Astrocyte of the spinal cord (primary cell): ENCODE measurements at places on chromosomes 11 and 22.

- no peak for DNase-seq
Measured at GRCh38 chr11:2165571-2165970, 4.6 kb upstream of the INS start.

GRCh38 chr11:126433989-126434949 lies 78.8 kb downstream of the ST3GAL4 start:
- no peak for DNase-seq

GRCh38 chr11:131668500-131669400 lies 298.3 kb downstream of the NTM start:
- peak; percentile 26 for DNase-seq

- DNase-seq = peak; percentile 52
Measured at GRCh38 chr11:113796663-113797259, 17.2 kb downstream of the CLDN25 start.

DNA sequence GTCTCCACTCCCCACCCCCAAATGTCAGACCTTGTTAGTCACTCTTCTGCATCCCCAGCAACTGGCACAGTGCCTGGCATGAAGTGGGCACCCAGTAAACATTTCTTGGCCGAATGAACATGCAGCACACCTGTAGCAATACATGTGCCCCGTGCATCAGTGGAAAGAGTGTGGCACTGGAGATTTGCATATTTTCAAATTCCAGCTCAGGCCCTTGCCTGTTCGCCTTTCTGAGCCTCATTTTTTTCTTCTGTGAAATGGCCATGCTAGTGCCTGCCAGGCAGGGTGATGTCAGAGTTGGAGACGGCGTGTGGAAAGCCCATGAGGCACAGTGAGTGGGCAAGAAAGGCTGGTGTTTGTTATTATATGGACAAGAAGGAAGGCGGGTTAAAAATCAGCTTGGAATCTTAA lies 38.7 kb downstream of the CD82 start:
- DNase-seq = no peak

DNA sequence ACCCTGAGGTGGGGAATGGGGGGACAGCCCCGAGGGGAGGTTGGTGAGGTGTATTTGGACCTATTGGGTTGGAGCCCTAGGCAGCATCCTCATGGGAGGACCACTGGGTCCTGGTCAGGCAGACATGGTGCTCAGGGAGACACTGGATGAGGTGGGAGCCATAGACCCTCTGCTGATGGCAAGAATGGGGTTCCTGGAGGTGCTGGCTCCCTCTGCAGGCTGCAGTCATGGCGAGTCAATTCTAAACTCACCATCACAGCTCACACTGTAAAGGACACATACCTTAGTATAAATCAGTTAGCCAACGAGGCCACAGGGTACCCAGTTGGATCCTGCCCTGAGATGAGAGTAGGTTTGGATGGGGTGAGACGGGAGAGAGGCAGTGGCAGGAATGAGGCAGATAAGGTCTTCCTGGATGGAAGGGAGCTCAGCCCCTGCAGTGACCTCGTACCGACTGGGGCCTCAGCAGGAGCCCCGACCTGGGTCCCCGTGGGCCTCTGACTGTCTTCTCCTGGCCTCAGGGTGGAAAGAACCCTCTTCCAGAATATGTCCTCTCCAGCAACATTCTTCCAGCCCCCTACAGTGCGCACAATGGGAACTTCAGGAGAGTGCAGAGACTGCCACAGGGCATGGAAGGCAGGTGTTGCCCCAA lies 1.7 kb upstream of the GAB4 start:
- DNase-seq = no peak

GRCh38 chr22:42909363-42910058 lies 52.4 kb upstream of the ARFGAP3 start:
- DNase-seq = no peak

DNA sequence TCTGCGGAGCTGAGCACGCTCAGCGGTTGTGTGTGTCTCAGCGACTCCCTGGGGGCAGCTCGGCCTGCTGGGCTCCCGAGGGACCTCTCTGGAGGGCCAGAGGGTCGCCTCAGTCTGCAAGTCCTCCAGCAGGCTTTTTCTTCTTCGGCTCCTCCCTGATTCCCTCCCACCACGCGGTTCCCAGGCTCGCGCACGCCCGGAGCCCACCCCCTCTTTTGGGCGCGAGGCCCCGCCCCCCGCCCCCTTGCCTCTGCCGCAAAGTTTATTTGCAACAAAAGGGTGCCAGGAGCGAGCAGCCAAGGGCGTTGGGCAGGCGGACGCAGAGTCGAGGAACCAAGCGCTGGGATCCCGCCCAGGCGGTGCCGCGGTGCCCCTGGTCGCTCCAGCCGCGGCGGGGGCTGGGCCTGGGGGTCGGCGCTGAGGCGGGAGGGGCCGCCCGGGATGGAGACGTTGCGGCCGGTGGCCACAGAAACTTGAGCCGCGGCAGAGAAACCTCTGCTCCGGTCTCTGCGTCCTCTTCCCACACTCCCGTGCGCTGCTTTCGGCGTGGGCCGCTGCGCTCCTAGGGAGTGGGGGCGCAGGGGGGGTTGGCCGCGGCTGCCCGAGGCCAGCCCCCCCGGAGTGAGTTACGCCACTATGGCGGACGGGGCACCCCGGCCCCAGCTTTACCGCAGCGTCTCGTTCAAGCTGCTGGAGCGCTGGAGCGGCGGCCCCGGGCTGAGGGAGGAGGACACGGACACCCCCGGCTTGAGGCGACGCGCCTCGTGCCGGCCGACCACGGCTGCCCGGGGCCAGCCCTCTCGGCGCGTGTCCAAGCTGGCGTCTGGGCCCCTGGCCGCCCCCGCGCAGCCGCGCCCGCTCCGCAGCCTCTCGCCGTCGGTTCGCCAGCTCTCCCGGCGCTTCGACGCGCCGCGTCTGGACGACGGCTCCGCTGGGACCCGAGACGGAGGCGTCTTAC lies at the start of gene ARHGEF17:
ARHGEF17 (plus strand) TSS at position 274 of the 958 bp plus-strand sequence; CDS start at position 637, 363 bp downstream.
- peak; percentile 88 for DNase-seq

DNA sequence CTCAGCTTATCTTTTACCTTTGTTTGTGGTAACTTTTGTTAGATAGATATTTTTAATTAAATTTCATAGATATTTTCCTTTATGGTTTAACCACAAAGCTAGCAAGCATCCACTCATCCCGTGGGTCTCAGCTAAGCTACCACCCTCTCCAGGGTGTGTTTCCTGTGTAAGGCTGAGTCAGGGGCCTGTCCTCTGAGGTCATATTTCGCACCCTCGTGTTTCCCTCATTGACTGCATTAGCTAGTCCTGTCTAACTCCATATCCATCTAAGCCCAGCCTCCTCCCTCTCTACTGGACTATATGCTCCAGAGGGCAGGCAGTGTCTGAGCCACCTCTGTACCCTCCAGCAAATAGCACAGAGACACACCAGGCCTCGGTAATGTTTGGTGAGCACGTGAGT lies 16.7 kb downstream of the XRRA1 start:
- peak; percentile 57 for DNase-seq

GRCh38 chr11:33451364-33451763 lies 194.2 kb downstream of the HIPK3 start:
- no peak for DNase-seq

DNA sequence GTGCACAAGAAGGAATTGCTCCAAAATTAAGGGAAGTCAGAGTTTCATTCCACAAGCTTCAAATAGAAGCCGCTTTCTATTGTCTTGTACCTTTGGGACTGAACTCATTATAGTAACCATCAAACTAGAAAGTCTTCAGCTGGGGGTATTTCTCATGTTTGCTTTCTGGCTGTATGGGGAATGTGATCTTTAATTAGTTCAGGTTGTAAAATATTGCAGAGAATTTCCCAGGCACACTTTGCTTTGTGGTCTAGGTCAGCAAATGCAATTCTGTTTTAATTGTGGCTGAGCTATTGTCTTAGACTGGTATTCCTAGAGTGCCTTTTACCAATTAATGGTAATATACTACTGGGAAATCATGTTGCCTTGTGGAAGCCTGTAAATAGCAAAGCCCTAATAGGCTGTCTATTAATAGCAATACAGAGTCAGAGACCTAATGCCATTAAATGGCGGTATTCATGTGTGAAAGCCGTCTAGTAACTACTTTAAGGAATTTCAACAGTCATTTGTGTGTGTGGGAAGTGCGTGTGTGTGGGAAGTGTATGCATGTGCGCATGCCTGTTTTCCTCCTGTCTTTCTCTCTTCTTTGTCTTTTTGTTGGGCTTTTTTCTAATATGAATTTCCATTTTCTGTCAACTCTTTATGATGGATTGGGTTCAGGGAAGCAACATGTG lies 276.6 kb downstream of the FAT3 start:
- no peak for DNase-seq

DNA sequence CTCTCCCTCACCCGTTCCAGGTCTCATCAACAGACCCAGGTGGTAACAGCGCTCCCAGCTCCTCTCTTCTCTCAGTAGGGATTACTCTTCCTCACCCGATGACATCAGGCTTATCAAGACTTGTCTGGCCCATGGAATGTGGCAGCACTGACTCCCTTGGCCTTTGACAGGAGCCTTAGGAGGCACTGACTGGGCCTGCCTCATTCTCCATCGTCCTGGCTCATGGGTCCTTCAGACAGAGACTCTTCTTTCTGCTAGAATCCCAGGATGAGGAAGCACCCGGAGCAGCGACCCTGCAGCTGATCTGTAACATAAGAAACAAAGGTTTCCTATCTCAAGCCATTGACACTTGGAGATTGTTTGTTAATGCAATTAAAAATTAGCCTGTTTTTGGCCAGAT lies 1063.6 kb downstream of the TBC1D22A start:
- no peak for DNase-seq

GRCh38 chr22:50530877-50531545 lies 1.2 kb upstream of the TYMP start:
- DNase-seq = peak; percentile 60

GRCh38 chr11:61361237-61361740 lies 393 bp downstream of the CYB561A3 start:
- DNase-seq = no peak

DNA sequence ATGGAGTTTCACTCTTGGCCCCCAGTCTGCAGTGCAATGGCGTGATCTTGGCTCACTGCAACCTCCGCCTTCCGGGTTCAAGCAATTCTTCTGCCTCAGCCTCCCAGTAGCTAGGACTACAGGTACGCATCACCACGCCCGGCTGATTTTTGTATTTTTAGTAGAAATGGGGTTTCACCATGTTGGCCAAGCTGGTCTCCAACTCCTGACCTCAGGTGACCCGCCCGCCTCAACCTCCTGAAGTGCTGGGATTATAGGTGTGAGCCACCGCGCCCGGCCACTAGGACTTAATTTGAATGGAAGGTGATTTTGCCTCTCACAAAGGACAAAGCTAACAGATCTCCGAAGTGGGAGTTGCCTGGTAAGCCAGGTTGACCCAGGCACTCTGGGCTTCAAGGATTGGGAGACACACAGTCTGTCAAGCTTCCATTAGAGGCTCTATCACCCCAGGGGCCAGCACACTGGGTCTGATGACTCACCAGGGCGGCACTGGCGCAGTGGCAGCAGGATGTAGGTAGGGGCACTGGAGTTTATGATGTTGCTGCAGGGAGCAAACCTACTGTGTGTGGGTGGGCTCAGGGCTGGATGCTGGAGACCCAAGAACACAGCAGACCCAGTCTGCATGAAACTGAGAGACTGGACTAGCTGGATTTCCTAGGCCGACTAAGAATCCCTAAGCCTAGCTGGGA lies 17.8 kb upstream of the KCTD14 start:
- no peak for DNase-seq

DNA sequence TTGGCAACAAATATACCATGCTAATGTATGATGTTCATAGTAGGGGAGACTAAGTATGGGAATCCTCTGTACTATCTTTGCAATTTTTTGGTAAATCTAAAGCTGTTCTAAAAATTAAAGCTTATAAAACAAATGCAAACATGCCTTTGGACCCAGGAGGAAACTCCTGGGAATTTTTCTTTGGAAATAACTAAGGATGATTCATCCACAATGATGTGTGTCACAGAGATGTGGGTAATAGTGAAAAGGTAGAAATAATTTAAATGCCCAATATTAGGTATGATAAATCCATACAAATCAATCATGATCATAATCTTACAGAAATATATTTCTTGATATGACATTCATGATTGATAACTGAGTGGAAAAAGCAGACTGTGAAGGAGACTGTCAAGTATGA lies 135.8 kb downstream of the TRIM44 start:
- DNase-seq = no peak

DNA sequence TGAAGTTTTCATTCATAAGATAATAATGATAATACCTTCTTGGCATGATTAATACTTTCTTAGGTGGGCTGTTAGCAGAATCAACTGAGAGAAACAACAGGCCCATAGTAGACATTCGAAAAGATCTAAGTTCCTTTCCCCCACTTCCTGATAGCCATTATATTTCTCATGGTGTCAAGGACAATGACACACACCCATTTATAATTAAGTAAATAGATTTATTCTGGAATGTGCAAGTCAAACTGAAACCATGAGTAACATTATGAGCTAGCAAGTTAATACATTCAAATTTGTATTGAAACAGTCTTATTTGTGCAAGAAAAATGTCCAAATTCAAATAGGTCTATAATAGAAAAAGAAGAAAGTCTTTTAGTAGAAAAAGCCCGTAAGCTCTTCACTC lies 301.1 kb downstream of the GUCY1A2 start:
- no peak for DNase-seq

DNA sequence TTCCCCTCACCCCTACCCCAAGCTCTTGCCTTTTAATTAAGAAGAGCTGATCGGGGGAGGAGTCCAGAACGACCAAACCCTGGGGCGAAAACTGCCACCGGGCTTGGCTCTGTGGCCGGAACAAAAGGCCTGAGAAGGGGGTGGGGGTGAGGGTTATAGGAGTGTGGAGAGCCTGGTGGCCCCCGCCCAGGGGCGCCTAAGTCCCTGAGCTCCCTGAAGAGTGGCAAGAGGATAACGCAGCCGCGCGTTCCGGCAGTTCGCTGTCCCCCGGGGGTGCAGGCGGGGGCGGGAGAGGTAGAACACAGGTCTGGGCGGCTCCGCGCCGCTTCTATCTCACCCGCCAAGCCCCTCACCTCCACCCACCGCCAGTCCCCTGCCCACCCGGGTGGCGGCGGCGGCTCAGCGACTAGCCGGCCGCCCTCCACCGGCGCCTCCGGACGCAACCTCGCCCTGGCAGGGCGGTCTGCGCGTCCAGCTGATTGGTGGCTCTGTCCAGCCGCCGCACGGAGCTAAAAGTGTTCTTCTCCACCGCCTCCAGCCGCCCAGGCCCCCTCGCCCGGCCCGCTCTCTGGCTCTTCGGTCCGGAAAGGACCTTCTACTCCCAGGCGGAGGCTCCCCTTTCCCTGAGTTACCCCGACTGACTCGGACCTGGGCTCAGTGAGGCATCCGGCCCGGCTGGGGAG lies 18.7 kb upstream of the BDNF start:
- peak; percentile 72 for DNase-seq

DNA sequence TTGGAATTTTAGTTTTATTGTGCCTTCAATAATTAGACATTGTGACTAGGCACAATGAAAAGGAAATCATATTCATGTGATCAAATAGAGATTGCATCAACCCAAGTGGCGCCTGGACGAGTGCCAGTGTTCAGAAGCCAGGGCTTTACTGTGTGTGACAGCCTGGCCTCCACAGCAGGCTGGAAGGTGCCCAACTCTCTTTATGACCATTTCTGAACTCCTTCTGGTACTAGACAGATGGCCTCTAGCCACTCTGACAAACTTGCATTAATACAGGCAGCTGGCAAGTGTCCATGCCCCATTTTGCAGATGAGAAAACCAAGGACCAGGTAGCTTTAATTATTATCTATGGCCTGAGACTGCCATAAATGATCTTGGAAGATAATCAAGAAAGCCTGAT lies 8.3 kb upstream of the POU2AF1 start:
- DNase-seq = no peak
